Stimulated activated CD4-positive, alpha-beta T cell treated with anti-CD3 and anti-CD28 coated beads, Interleukin-1b, Interleukin-23, amount 100 ng/mL, for 4 hours (primary cell): ENCODE measurements at places on chromosomes 13 and 19.

DNA sequence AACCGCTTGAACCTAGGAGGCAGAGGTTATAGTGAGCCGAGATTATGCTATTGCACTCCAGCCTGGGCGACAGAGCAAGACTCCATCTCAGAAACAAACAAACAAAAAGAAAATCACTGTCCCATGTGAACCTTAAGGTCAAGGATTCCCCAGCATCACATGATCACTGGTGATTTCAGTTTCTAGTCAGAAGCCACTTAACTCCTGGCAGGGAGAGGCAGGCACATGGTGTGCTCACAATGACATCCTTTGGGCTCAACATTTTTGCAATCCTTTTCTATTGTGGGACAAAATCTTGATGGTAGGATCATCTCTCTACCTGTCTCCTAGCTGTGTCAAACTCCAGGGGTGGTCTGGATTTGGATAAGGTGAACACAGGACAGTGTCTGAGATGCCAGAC is 12.1 kb downstream of the AKAP8 start:
- DNase-seq, result no peak

- no peak for DNase-seq
Observed at GRCh38 chr19:46639358-46640182, 3.6 kb upstream of the GNG8 start.

- no peak for DNase-seq
Observed at GRCh38 chr13:112014857-112015256, 52.1 kb upstream of the SOX1 start.

DNA sequence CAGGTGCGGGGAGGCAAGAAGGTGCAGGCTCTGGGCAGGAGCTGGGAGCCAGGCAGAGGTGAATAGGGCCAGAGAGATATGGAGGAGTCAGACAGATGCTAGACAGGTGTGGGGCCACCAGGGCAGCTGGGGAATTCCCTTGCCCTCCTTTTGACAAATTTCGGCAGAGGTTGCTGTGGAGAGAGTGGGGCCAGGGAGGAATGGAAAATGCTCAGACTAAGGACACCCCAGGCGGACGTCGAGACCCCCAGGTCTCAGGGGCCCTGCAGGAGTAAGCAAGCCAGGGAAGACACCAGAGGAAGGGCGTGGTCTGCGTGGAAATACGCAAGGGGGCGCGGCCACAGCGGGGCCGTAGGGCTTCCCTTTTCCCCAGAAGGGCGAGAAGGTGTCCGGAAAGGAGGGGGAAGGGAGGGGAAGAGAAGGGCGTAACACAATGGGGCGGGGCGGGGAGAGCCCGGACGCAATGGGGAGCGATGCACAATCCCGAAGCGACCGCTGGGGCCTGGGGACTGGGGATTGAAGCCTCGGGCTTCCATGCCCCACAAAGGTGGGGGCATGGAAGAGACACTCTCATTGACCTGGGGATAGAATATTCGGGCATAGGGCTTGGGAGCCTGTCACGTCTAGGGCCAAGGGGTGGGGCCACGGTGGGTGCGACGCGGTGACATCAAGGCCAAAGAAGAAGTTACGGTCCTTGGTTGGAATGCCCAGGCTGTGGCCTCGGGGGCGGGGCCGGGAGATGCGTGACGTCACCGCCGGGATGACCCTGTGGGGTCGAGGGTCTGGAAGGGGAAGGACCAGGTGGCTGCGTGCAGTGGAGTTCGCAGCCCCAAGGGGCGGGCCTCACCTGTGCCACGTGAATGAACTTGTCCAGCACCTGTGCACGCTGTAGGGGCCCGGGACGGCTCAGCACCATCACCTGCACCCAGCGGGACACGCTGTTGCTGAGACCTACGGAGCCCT is 8.2 kb downstream of the RASGRP4 start:
- DNase-seq, result peak; percentile 52

DNA sequence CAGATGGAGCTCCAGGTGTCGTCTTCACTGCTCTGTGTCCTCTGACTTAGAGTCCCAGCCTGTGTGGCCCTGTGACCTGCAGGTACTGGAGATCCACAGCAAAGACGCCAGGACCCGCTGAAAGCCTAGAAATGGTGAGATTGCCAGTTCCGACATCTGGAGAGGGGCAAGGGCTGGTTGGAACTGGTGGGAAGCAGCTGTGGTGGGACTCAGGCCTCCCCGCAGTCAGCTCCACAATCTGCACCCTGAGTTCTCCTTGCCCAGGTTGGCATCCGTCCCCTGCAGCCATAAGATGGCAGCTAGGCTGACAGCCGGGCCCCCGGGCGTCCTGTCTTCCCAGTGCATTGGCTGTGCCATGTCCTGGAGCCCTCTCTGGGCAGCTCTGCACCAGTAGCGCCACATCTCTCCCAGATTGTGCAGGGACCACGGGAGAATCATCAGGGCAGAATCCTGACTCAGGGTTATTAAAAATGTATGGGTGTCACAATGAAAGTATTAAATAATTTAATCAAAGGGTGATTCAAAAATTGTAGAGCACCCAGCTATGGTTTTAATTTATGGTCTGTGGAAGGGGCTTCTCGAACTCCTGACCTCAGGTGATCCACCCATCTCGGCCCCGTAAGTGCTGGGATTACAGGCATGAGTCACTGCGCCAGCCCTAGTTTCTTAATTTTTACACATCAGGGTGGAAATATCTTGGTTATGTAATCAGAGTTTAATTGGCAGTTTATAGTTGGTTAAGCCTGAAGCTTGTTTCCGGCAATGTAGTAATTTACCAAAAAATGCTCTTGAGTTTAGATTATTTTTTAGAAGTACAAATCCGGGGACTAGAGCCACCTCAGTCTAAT is 32.2 kb upstream of the ZNF681 start:
- DNase-seq, result no peak

DNA sequence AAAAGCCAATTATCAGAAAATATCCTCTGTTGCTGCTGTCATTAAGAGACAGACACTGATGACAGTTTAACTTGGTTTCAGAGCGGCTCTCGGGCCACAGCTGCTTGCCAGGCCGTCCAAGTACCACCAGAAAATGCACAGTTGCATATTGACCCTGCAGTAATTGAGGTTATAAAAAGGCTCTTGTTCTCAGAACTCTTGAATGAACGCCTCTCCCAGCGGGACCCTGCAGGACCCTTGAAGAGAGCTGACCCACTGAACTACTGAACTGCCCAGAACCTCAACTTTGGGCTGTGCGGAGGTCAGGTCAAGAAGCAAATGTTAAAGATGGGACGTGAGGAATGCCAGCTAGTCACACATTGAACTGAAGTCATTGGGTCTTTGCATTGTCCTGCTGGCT is 1559.0 kb upstream of the SLC10A2 start:
- DNase-seq, result no peak

DNA sequence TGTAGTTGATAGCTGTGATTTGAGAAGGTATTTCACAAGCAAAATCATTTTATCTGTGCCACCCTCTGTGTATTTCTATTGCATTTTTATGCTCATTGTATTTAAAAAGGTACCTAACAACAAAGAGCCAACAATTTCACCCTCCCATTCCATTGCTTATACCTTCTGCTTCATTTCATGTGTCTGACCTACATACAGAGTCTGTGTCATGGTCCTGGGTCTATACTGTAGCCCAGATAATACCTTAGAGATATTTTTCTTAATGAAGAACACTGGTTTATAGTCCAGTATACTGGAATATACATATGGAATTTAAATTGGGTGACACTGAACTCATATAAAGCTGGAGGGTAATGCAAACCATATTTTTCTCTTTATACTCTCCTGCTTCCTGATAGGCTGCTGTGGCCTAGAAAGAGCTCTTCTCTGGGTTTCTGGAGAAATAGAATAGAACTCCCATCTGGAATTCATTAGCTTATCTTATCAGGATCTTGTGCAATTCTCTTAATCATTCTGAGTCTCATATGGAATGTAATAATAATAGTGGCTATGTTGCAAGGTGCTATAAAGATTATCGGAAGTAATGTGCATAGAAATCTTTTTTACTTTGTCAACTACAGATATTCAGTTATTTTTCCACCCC is 31.8 kb upstream of the SPART start:
- DNase-seq, result no peak

DNA sequence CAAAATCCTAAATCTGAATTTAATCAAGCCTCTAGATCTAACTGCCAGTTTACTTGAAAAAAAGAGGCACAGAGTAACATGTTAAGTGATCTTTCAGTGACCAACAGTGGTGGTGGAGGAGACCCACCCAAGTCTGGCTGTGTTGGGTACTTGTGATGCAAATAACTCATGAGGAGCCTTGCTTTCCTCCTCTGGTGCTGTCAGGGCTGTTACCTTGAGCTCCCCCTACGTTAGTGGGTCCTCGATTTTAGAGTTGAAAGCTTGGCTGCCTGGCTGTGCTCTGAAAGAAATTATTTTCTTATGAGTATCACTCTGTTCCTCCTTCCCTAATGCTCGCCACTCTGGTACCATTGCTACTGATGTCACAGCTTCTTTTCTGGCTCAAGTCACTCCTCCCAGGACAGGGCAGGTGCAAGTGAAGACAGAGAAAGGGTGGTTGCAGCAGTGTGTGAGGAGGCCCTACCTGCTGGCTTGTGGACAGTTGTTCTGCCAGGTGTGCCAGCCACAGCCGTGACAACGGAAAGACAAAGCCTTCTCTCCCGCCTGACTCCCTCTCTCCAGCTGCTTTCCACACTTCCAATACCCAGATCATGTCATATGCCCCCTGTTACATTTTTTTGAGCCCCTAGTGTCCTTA is 6.5 kb upstream of the SUPT20H start:
- no peak for DNase-seq

DNA sequence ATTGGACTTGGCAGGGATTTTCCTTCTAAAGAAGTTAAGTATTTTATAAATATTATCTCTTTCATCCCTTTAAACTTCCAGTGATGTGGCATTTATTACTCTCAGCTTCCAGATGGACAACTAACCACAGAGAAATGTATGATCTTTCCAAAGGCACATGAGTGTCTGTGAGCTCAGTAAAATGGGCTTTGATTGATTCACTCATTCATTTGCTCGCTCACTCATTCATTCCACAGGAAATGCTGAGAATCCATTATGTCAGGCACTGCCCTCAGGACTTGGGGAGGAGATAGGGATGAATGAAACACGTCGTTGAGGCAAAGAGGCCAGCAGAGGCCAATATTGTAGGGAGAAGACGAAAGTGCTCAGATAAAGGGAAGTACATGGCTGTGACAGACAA is 359.3 kb downstream of the EFNB2 start:
- DNase-seq, result no peak

GRCh38 chr13:101140936-101141335 is 275.4 kb downstream of the NALCN start:
- DNase-seq, result no peak

DNA sequence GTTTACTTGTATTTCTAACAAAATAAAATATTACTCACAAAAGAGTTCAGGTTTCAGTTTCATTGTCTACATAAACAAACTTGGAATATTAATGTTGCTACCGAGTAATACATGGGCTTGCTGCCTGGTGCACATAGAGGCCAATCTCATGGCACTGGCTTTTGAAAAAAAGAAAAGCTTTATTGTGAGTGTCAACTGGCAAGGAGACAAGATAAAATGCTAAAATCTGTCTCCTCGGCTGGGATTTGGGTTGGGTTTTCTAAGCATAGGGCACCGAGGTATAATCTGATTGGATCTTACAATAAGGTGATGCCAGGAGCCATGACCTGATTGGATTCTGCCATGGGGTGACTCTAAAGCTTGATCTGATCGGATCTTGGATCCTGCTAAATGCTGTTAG is 1519.9 kb upstream of the MIR17HG start:
- DNase-seq, result no peak

GRCh38 chr19:15463861-15464371 is 428 bp downstream of the RASAL3 start:
- DNase-seq, result peak; percentile 61

DNA sequence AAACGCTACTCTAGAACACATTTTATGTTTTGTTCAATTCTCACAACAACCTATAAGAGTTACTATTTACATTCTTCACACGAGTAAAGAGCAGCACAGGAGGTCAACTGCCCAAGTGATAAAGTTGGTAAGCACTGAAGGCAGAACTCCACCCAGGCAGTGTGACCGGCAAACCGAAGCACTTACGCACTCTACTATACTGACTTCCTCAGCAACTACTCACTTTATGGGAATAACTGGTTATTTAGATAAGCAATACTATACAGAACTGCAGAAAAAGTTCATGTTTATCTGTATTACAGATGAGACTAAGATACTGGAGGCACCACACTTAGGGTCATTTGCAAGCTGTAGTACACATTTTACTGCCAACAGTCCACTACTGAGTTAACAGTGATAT is 28.8 kb downstream of the FOXO1 start:
- DNase-seq, result no peak
